ENCODE measurements at places on chromosomes 4 and X.

- no peak for DNase-seq
Observed at GRCh38 chrX:9222299-9222698, 188.4 kb upstream of the FAM9B start.

DNA sequence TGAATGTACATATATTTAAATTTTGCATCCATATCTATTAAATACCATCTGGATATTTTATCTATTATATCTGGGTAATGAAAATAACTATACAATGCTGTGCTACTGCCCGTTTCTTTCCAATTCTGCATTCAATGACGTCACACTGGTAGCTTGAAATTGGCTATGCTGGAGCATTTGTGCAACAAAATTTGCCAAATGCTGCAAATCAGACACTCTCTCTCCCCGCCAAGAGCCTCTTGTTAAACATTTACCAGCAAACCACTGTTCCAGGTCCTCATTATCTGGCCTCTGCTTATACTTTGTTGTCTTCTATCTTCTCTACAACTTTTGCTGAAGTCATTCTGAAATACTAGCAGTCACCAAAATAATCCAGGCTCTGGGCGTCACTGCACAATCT, 938.4 kb upstream of the FTHL17 start:
- DNase-seq: no peak

DNA sequence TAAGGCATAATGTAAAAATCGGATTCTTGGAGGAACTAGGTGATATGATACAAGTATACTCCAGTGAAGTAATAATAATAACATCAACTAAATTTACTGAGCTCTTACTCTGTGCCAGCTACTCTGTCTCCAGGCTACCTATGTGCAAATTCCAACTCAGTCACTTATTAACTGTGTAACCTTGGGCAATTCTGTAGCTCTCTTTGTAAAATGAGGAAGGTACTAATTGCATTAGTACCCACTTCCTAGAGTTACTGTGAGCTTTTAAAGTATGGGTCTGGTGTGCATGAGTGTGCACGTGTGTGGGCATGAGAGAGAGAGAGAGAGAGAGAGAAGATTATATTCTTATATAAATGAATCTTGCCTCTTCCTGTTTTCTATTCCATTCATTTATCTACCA, 169.9 kb downstream of the KCNIP4 start:
- DNase-seq: no peak

- DNase-seq: no peak
Observed at GRCh38 chrX:148854306-148854705, 353.9 kb downstream of the AFF2 start.

- DNase-seq: no peak
Observed at GRCh38 chr4:47073647-47074046, 42.3 kb downstream of the GABRB1 start.

Measured in stimulated activated CD4-positive, alpha-beta T cell treated with anti-CD3 and anti-CD28 coated beads, Interleukin-15, amount 100 ng/mL, for 48 hours (primary cell).